ENCODE measurements at places on chromosomes 7 and 10. TPM values are rescaled to one million over a fixed set of nuclear protein-coding genes. Genes with fewer than 3 reads are reported as not detected.

- no peak for DNase-seq
Observed at GRCh38 chr7:135964274-135964673, 12.9 kb downstream of the MTPN start.

The CPVL gene
- total RNA-seq, result 6.1 TPM

GRCh38 chr10:11147722-11148121, 130.1 kb downstream of the CELF2 start:
- no peak for DNase-seq

The CABCOCO1 gene
- total RNA-seq, result not detected

DNA sequence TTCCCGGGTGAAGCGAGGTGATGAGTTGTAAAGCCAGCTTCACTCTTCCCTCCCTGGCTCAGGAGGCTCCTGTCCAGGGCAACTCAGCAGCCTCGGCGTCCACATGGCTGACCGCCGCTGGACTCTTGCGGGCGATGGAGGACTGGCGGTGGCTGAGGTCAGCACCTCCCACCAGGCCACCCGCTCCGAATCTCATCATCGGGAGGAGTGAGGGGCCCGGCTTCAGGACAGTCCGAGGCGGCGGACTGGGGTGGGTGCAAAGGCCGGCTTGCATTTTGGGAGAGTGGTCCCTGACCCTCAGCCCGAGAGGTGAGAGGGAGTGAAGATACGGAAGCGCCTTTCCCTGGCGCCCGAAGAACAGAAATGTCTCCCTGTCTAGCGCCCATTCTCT, 759 bp downstream of the DNAJB12 start:
- DNase-seq, result peak; percentile 43

DNA sequence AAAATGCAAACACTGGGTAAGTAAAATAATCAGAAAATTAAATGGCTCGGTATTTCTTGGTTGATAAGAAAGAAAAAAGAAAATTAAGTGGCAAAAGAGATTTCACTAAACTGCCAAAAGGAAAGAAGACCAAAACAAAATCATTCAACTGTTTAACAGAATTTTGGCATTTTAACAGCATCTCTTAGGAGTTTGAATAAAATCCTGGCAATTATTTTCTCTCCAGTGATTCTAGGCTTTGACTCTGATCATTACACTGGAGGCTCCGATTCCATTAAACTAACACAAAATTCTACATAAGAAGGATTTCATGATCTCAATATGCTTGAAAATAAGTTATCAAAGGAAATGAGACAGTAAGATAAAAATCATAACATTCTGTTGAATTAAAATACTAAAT, 62.3 kb downstream of the ARHGAP21 start:
- no peak for DNase-seq

DNA sequence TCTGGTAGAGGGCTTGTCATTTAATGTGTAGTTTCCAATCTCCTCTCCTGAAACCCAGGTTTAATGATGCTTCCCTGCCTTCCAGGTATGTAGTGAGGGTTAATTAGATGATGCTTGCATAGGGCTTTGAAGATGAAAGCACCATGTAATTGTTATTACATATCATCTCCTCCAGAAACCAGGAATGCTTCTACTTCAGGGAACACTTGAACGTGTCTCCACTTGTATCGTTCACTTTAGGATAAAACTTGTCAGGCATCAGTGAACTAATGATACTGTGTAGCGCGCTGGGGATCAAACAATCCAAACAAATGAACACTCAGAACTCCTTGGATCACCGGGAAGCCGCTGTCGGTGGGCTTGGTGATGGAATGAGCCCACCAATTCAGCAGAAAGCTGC, 260.9 kb upstream of the FZD8 start:
- no peak for DNase-seq

The TRIM50 gene
- total RNA-seq, result 0.25 TPM

DNA sequence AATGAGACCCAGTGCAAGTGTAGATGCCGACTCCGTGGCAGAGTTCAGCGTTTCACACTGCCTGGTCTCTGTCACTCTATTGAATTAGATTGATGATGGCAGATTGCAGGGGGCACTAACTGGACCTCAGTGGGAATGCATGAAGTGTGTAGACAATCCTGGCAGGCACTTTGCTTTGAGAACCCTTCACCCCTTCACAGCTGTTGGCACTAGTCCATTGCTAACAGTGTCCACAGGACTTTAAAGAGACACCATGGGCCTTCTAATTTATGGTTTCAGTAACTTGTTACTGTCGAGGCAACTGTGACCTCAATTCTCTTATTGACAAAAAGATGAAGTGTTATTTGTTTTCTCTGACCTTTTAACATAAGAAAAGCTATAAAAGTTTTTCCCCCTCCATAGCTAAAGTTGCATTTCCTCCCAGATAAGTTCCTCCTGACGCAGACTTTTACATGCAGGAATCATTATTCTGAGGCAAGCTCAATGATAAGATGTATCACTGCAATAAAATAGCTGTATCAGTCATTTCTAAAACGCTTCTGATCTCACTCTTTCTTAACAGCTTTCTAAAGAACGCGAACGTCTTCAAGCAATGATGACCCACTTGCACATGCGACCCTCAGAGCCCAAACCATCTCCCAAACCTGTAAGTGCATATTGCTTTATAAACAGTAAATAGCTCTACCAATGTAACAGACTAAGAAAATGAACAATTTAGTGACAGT, 238.9 kb downstream of the FOXP2 start:
- no peak for DNase-seq

The GIMAP1 gene
- total RNA-seq, result 2.4 TPM

The HOXA11 gene
- not detected for total RNA-seq

GRCh38 chr7:88233828-88234227, 14.0 kb upstream of the SRI start:
- no peak for DNase-seq

DNA sequence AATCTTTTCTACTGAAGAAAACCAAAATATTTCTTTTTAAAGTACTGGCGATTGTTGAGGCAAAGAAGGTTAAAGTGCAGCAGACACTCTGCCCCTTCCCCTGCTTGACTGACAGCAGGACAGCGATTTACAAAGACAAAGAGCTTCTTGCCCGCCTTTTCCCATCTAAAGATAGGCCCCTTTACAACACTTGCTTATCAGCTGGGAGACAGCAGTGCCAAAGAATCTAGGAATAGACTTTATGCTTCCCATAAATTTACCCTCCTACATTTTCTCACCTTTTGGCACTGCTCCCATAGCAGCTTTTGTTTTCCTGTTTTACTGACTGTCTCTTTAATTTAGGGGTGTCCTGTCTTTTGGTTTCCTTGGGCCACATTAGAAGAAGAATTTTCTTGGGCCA, 824.1 kb downstream of the CCSER2 start:
- no peak for DNase-seq

GRCh38 chr7:89549768-89550167, 604.5 kb upstream of the STEAP1 start:
- no peak for DNase-seq

The PRKCQ gene
- 59.2 TPM for total RNA-seq

DNA sequence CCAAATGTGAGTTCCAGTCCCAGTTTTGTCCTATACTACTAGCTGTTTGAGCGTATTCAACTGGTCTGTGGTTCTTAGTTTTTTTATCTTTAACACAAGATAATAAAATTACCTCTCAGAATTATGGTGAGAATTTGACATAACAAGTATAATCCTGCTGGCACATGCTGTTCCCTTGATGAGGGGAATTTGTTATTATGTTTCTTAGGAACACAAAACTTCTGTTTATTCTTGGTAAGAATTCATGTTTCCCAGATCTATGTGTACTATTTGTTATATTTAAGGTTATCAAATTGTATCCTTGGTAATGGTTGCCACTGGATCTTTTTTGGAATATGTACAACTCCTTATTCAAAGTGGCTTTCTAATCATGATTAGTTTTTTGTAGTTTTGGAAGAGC, 335.6 kb downstream of the ADK start:
- DNase-seq, result no peak

The STOX1 gene
- total RNA-seq, result 0.57 TPM

DNA sequence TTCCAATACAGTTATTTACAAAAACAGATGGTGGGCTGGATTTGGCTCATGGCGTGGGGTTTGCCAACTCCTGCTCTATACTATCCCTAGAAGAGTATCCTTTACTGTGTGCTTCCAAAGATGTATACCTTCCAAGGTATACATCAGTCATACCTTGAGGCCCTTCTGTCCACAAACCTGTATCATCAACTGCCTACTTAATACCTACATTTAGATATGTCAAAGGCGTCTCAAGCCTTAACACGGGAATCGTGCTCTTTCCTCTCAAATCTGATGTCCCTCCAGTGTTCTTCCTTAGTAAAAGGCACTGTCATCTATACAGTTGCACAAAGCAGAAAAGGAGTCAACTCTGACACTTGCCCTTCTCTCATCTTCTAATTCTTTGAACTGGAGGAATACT, 36.9 kb downstream of the NAMPT start:
- DNase-seq, result no peak

The OR2A12 gene
- total RNA-seq, result not detected

DNA sequence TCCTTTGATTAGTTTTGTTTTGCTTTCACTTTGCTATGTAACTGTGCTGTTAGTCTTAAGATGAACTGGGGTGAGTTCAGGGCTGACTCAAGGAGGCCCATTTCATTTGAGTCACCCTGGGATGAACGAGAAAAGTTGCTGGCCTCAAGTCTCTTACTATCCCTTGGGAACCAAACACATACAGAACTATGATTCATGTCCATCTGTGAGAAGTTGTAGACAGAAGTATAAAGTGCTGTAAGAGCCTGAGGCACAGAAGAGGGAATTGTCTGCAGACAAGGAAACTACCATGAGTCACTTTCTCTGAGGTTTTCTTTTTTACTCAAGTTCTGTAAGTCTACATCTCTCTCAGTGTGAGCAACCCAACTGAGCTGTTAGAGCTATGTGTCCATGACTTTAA, 179.8 kb upstream of the CSTF2T start:
- DNase-seq, result no peak

- DNase-seq, result peak; percentile 84
Observed at GRCh38 chr7:74061840-74062539, 21.6 kb upstream of the LIMK1 start.

DNA sequence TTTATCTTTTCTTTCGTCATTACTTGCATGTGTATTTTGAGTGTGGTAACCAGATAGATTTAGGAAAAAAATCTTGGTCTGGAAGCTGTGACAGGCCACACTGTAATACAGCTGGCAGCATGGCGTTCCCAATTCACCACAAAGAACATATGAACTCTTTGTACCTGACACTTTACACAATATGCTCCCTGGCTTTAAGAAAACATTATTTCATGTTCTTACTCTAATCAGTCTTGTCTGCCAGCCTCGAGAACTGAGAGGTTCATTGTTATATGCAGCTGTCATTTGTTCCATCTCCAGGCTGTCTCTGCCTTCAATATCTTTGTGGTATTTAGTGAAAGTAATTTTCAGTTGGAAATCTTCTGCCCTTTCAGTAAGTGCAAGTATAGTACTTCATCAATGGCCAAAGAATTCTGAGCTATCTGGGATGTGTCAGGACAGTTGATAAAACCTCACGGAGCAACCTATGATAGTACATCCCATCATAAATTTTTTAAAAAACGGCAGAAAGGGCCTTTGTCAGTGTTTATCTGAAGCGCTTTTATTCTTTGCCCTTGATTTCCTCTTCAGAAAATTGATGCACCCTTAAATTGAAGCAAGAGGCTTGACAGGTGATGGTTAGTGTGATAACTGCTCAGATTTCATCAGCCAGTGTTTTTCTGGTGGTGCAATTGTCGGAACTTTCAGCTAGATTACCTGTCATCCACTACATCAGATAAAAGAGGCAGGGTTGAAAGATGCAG, 146.3 kb upstream of the SP8 start:
- DNase-seq, result no peak

DNA sequence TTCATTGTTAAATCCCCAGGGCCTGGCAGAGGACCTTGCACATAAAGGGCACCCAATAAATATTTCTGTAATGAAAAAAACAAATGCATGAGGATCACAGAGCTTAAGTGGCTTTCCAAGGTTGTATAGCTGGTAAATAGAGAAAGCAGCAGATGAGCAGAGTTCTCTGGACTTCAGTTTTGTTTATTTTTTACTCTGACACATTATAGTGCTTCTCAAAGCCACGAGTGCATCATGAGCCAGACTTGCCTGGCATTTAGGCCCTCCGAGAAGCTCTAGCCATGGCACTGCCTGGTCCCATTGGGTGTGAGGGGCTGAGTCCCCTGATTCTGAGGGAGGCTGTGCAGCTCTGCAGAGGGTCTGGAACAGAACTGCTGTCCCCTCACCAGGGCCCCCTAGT, 87.2 kb upstream of the ZNF32 start:
- DNase-seq, result no peak

Measured in psoas muscle (tissue), 8 donors.